ENCODE measurements at places on chromosomes 16 and 17. TPM values are rescaled to one million over a fixed set of nuclear protein-coding genes. Genes with fewer than 3 reads are reported as not detected.

Gene GAST
- not detected for total RNA-seq

Gene CACNB1
- total RNA-seq, result 5.0 TPM

Gene WNT3
- 2.3 TPM for total RNA-seq

Gene TBC1D3D
- not detected for total RNA-seq

Gene NGFR
- not detected for total RNA-seq

Gene CLEC18B
- not detected for total RNA-seq

Gene ASPA
- total RNA-seq, result 1.6 TPM

Gene SHCBP1
- total RNA-seq, result 27.4 TPM

Gene NLRC3
- not detected for total RNA-seq

Gene ST6GALNAC1
- total RNA-seq, result not detected

Gene RFWD3
- 20.2 TPM for total RNA-seq

Gene ZNF469
- 1.8 TPM for total RNA-seq

Gene CDT1
- total RNA-seq, result 29.4 TPM

Gene PPP1R27
- not detected for total RNA-seq

Gene CRYBA1
- total RNA-seq, result not detected

Gene ATAD5
- 1.1 TPM for total RNA-seq

Gene NT5C3B
- 45.3 TPM for total RNA-seq

Gene TSNAXIP1
- total RNA-seq, result under 0.01 TPM

Gene MMP15
- not detected for total RNA-seq

Measured in myometrial cell (primary cell).